ENCODE measurements at places on chromosomes 5 and 9.

GRCh38 chr5:154893381-154893780, 35.0 kb downstream of the CNOT8 start:
- no peak for DNase-seq

- DNase-seq = no peak
These were observed 27.6 kb downstream of the TPPP start for GRCh38 chr5:665541-665955.

DNA sequence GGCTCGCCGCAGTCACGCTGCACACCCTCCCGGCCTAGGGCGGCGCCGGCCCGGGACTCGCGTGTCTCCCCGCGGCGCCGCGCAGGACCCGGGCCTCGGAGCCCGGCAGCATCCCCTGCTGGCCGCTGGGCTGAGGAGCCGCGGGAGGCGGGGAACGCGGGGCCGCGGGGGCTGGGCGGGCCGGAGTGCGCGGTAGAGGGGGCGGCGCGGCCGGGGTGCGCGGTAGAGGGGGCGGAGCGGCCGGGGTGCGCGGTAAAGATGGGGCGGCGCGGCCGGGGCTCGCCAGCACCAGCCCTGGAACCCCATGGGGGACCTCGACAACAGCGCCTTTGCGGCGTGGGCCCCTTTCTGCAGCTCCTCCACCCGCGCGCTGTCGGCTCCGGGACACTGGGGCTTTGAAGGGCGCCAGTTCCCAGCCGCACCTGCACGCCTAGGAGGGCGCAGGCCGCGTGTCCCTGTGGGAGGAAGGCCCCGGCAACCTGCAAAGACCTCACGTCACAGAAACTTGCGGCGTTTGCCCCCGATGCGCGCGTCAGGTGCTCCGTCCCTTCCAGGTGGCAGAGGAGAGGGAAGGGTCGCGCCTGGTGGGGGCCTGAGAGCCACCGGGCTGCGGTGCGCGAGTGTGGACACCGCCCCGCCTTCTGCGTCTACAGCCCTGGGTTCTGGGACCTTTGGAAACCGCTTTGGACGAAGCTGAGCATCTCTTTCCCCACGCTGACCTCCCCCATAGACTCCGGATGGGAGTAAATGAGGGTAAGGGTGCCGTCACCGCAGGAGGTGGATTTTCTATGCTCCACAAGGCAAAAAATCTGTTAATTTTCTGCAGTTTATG, 49.6 kb downstream of the NSUN2 start:
- DNase-seq = peak; percentile 2

DNA sequence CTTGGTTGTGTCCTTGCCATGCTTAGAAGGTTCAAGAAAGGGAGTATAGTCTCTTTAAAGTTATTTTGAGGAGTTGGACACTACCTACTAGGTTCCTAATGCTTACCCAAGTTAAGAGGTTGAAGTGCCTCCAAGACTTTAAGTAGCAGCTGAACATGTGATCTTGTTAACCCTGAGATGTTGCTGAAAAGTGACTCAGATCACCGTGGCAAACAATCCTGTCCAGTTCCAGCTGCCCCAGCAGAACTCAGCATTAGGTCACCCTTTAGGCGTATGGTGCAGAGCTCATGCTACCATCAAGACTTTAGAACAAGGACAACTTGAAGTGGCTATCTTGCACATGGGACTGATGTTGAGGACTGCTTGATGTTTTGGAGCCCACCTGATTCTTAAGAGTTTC, 22.5 kb downstream of the ZNF462 start:
- no peak for DNase-seq

DNA sequence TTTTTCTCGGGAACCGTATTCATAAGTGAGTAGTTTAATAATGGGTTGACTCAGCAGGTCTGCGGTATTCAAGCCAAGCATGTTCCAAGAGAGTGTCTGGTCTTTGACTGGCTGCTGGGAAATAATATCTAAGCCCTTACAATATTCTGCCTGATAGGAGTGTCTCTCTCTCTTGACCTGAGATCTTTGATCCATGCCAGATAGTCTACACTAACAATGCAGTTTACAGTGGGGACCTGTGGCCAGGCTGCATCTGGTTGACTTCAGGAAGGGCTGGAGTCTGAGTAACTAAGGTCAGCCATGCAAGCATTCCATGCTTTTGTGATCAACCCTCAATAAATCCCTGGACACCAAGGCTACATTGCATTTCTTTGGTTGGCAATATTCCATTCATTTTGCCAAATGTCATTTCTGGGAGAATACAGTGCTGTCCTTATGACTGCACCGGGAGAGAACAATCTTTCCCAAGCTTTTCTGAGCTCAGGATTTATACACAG, 195.5 kb downstream of the SEMA5A start:
- DNase-seq = no peak

Measured in CD4-positive, alpha-beta T cell treated with Interleukin-10 for 1 hour (primary cell).